Airway epithelial cell (primary cell): ENCODE measurements at places on chromosomes 5 and 9. TPM values are rescaled to one million over a fixed set of nuclear protein-coding genes. Genes with fewer than 3 reads are reported as not detected.

Gene SLC31A2
- total RNA-seq: 25.4 and 26.0 TPM in 2 replicates

Gene GRM6
- not detected in 2 replicates for total RNA-seq

Gene URM1
- 24.1 and 29.1 TPM in 2 replicates for total RNA-seq

Gene CARTPT
- total RNA-seq: not detected in 2 replicates

Gene SPATA31D4
- not detected in 2 replicates for total RNA-seq

Gene SLC36A3
- total RNA-seq: not detected in 2 replicates

Gene IFNK
- total RNA-seq: not detected in 2 replicates

Gene HTR1A
- total RNA-seq: not detected in 2 replicates

Gene FCHO2
- total RNA-seq: 6.3 and 10.2 TPM in 2 replicates

Gene RNF224
- total RNA-seq: 0.35 and 0.70 TPM in 2 replicates

Gene SLC25A2
- not detected in 2 replicates for total RNA-seq

Gene PDCD1LG2
- 0.19 and 0.71 TPM in 2 replicates for total RNA-seq

Gene LRRC14B
- total RNA-seq: not detected in 2 replicates

Gene TMEM38B
- 6.3 and 8.4 TPM in 2 replicates for total RNA-seq

Gene NLN
- 19.6 and 23.0 TPM in 2 replicates for total RNA-seq

Gene ATP10B
- 3.1 and 3.9 TPM in 2 replicates for total RNA-seq

Gene ABLIM3
- 7.6 and 7.7 TPM in 2 replicates for total RNA-seq

Gene EGFL7
- total RNA-seq: 27.7 and 28.8 TPM in 2 replicates

Gene KLF4
- 53.1 and 65.8 TPM in 2 replicates for total RNA-seq

Gene GAS1
- 5.9 and 6.5 TPM in 2 replicates for total RNA-seq

Gene RNF180
- total RNA-seq: 1.9 and 2.3 TPM in 2 replicates

Gene ACSL6
- not detected in 2 replicates for total RNA-seq

Gene TCOF1
- total RNA-seq: 43.8 and 52.5 TPM in 2 replicates

Gene CD274
- total RNA-seq: 4.8 and 5.3 TPM in 2 replicates

Gene PRRX2
- 0.33 and 1.2 TPM in 2 replicates for total RNA-seq

Gene TAF11L10
- total RNA-seq: not detected in 2 replicates

Gene GABRA6
- total RNA-seq: not detected in 2 replicates

Gene PCDHA7
- not detected in 2 replicates for total RNA-seq

Gene WDR38
- total RNA-seq: not detected in 2 replicates

Gene PCDHGA6
- total RNA-seq: 0.37 and 0.63 TPM in 2 replicates

Gene TNC
- total RNA-seq: 41.8 and 58.9 TPM in 2 replicates

Gene F2R
- 11.0 and 23.8 TPM in 2 replicates for total RNA-seq

Gene INSL6
- not detected in 2 replicates for total RNA-seq

Gene SOX30
- total RNA-seq: not detected in 2 replicates

Gene SYK
- 27.2 and 31.0 TPM in 2 replicates for total RNA-seq

Gene PROB1
- total RNA-seq: 0.79 and 1.6 TPM in 2 replicates

Gene PCDHB12
- 0.05 and 0.07 TPM in 2 replicates for total RNA-seq

Gene ITGA2
- 24.0 and 31.8 TPM in 2 replicates for total RNA-seq

Gene SPINK6
- total RNA-seq: 5.9 and 10.8 TPM in 2 replicates

Gene PCDHGA1
- total RNA-seq: 0.28 TPM in 1 of 2 replicates, not detected in the other

Gene CTXN3
- not detected in 2 replicates for total RNA-seq

Gene KLHL9
- total RNA-seq: 15.2 and 17.8 TPM in 2 replicates

Gene STC2
- 27.8 and 51.6 TPM in 2 replicates for total RNA-seq

Gene PCDHGA4
- total RNA-seq: 0.23 and 0.63 TPM in 2 replicates

Gene SLC46A2
- total RNA-seq: not detected in 2 replicates
